Stimulated activated CD4-positive, alpha-beta T cell treated with anti-CD3 and anti-CD28 coated beads, Interleukin-1b, Interleukin-23, amount 100 ng/mL, for 1 hour (primary cell): ENCODE measurements at places on chromosomes 5 and 9.

- no peak for DNase-seq
Measured at GRCh38 chr5:119402555-119402954, 46.7 kb downstream of the TNFAIP8 start.

GRCh38 chr5:168332042-168332441 lies 40.6 kb downstream of the WWC1 start:
- DNase-seq: no peak

DNA sequence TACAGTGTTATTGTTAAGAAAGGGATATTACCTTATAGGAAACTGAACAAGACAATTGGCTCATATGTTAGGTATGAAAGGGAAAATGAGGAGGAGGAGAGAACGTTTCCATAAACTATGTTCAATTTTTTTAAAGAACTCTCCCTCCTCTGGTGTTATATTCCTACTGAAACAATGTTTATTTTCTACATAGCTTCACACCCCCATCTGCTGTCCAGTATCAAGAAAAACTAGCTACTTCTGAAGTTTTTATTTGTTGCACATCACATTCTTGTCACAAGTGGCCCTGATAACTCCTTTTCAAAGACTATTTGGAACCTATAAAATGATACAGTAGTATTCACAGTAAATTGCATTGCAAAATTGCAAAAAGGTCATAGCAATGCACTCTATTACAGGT lies 223.4 kb upstream of the FAM174A start:
- DNase-seq: no peak

DNA sequence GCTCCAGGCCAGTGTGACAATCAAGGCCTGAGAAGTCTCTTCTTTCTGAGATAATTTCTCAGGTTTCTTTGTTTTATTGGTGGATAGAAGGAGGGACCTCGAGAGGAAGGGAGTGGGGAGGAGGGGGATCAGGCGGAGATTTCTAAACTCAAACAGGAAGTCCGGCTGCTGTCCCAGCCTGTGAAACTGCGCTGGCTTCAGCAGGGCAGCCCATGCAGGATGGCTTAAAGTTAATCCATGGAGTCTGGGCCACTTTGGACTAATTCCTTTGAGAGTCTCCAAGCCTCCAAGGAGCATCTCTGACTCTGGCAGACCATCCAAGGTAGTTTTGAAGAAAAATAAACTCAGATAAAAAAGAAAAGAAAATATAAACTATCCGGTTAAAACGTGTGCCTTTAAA lies 378.5 kb downstream of the MLLT3 start:
- no peak for DNase-seq

- DNase-seq: no peak
Measured at GRCh38 chr9:95653246-95653645, 136.5 kb upstream of the PTCH1 start.

DNA sequence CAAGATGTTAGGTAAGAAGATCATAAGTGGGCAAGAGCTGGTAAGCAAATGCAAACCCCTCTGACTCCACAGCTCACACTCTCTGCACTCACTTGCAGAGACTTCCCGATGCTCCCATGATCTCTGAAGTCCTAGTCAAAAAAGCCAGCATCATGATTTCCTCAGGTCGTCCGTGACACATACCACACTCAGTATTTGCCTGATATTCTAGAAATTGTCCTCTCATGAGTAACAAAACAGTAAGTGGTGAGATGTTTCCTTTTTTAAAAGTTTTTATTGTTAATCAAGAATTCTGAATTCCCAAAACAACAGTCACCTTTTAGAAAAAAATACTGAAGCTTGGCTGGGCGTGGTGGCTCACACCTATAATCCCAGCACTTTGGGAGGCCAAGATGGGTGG lies 194.6 kb downstream of the DENND1A start:
- no peak for DNase-seq

DNA sequence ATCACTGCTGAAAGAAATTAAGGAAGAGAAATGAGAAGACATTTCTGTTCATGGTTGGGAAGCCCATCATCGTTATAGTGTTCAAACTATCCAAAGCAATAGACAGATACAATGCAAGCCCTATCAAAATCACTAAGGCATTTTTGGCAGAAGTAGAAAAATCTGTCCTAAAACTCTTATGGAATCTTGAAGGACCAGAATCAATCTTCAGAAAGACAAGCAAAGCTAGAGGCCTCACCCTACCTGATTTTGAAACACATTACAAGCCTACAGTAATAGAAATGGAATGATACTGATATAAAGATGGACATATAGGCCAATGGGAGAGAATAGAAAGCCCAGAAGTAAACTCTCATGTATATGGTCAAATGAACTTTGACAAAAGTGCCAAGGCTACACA lies 4.9 kb upstream of the IFNA21 start:
- no peak for DNase-seq

GRCh38 chr9:18692268-18692667 lies 218.3 kb downstream of the ADAMTSL1 start:
- no peak for DNase-seq

GRCh38 chr9:129720865-129721545 lies 31.8 kb downstream of the PTGES start:
- no peak for DNase-seq

DNA sequence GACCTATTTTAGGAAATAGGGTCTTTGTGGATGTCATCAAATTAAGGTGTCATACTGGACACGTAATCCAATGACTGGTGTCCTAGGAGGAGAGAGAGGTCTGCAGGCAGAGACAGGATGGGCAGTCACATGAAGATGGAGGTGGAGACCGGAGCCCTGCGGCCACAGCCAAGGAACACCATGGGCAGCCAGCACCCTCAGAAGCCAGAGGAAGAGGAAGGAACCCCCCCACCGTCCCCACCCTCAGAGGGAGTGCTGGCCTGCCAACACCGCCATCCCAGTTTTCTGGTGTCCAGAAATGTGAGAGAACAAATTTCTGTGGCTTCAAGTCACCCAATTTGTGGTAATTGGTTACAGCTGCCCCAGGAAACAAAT lies 88.3 kb downstream of the NSUN2 start:
- no peak for DNase-seq

DNA sequence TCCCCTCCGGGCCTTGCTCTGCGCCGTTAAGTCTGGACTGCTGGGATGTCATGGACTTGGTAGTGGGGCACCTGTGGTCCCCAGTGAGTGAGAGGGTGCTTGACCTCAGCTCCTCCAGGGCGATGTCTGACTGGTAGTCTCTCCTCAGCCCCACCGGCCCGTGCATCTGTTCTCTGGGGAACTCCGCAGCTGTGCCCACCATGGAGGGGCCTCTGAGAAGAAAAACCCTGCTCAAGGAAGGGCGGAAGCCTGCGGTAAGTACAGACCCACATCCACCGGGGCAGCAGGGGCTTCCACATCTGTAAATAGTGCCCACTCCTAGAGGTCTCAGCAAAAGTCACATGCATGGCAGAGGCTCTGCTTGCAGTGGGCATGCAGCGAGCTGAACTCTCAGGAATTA lies 52.6 kb upstream of the GARNL3 start:
- no peak for DNase-seq

DNA sequence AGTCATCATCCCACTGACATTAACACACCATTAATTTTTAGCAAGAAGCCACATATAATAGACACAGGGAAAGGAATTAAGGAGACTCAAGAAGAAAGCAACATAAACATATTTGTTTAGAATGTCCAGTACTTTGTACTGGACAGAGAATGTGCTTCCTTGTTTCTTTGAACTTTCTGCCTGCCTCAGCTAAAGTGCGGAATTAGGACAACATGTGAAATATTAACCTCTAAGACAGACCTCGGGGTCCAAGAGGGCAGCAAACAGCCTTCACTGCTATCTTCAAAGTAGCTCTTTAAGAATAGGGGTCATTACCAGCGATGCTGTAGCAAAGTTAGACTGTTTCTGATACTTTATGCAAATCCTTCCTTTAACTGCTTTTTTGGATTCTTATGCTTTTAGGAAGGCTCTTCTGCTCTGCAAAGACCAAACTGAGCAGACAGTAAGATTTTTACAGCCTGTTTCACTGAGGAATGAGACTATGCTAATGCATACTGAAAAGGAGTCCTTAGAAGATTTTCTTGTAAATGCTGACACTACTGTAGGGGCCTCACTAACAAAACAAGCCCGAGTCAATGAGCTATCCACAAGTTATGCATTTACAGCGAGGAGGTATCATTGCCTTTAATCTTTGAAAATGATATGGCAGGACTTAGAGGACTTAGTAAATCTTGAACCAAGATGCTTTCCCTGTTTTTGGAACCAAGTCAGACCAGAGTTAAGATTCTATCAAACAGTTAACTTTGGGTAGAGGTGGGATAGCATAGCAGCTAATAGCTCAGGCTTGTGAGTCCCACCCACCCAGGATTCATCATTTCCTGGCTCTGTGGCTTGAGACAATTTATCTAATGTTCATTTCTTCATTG lies 23.8 kb downstream of the DAB2 start:
- no peak for DNase-seq

DNA sequence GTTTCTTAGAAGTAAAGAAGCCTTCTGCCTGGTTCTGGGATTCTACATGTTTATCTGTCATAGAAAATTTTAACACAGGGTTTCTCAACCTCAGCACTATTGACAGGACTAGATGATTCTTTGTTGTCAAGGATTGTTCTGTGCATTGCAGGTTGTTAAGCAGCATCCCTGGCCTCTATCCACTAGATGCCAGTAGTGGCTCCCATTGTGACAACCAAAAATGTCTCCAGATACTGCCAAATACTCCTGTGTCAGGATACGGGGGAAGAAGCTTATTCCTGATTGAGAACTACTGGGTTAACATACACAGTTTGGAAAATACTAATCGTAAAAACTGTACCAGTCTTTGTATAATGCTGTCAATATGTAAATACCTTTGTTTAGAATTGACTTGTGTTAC lies 167.1 kb downstream of the NIPBL start:
- no peak for DNase-seq

- no peak for DNase-seq
Measured at GRCh38 chr5:94361832-94362796, 256.3 kb downstream of the KIAA0825 start.

- no peak for DNase-seq
Measured at GRCh38 chr5:157718519-157718918, 12.7 kb upstream of the THG1L start.

GRCh38 chr9:92064711-92065110 lies 50.5 kb downstream of the SPTLC1 start:
- no peak for DNase-seq

DNA sequence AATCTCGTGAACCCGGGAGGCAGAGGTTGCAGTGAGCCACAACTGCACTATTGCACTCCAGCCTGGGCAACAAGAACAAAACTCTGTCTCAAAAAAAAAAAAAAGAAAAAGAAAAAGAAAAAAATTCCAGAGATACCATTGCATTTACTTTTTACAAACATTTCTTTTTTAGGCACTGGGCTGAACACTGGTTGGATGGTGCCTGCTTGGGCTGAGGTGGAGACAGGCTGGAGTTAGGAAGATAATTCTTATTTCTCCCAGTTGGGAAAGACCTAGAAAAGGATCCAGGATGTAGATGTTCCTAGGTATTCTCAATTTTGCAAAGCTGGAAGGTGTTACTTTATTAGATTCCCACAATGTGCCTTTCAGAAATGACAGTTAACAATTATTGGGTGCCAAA lies 49.9 kb upstream of the JMY start:
- no peak for DNase-seq

GRCh38 chr5:145776886-145777285 lies 58.3 kb downstream of the PRELID2 start:
- DNase-seq: no peak

DNA sequence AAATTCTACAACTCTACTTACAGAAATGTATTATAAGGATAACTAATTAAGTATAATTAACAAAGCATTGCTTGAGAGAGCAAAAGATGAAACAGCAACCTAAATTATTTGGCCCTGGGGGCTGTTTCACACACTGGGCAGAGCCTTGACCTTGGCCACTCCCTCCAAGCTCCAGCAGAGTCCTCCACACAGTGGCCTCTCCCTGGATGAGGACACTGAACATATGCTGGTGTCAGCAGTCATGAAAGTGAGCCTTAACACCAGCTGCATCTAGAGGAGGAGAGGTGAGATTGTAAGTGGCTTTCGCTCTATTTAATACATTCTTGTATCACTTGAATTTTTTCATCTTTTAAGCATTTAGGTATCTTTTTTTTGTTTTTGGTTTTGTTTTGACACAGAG lies 23.3 kb upstream of the ZDHHC12 start:
- no peak for DNase-seq

DNA sequence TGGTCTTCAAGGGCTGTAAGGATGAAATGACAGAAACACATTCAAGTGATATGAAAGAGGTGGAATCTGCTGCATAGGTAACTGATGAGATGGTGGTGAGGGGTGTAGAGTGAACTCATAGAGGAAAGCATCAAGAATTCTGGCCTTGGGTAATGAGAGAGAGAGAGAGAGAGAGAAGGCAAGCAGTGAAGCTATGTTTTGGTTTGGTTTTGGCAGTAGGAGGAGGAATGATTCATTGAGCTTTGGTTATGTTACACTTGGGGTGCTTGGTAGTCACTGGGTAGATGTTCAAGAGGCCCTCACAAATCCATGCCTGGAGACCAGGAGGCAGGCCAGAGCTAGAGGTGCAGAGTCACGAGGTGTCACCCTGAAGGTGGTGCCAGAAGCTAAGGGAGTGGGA lies 89.5 kb downstream of the EGFLAM start:
- no peak for DNase-seq

DNA sequence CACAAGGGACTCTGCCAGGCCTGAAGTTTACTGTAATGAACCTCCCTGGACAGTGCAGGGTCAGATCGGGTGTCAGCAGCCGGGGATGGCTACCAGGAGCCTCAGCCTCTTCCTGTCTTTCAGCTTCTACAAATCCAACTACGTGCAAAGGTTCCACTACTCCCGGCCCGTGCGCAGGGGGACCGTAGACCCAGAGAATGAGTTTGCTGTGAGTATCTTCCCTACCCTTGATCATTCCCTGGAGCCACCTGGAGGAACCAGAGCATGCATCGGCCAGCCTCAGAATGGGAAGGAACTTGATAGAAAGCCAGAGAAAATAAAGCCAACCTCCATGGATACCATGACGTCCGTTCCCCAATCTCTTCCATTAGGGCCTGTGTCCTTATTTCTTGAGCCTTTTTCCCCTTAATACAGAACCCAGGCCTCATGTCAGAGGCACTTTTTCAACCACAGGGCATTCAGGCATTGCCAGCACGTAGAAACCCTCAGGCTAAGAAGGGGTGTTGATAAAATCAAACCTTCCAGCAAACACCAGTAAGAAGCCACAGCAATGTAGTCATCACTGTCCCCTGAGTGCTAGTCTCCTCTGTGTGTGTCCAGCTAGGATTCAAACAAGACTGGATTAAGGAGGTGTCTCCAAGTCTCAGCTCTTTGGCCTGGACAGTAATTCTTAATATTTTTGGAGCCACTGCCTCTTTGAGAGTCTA lies 49.0 kb upstream of the FOXI1 start:
- DNase-seq: no peak

DNA sequence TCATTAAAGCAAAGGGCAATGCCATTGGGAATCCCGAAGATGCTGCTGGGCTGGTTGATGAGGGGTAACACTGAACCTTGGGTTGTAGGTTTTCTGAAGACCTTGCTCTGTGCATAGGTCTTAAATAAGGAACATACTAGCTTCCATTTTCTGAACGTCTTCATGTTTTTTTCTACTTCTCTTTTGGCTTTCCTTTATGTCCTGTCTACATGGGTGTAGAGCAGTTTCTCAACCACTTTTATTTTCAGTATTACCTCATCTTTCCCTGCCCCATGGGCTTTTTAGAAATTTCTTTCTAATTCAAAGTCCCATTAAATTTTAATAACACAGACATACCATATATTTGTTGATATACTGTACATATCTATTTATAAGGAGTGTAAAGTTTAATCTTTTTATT lies at the start of gene IFNA14:
Gene IFNA14, minus strand, starts transcription at position 95 of the 400 bp plus-strand sequence. Its CDS starts 70 bp downstream, at position 25.
- DNase-seq: no peak

- DNase-seq: no peak
Measured at GRCh38 chr9:91746904-91747303, 203.1 kb downstream of the ROR2 start.

- no peak for DNase-seq
Measured at GRCh38 chr5:111950660-111951059, 193.7 kb upstream of the NREP start.
